ENCODE measurements at places on chromosomes 1 and 21. TPM values are rescaled to one million over a fixed set of nuclear protein-coding genes. Genes with fewer than 3 reads are reported as not detected.

The CFAP107 gene
- total RNA-seq: not detected

The MATN1 gene
- total RNA-seq: 0.08 TPM

The OR6K3 gene
- total RNA-seq: not detected

The FCN3 gene
- total RNA-seq: not detected

The IVL gene
- 0.09 TPM for total RNA-seq

The PPT1 gene
- 70.6 TPM for total RNA-seq

The LGR6 gene
- total RNA-seq: 0.90 TPM

Measured in A549 treated with dexamethasone at 1 μM for 4 hours (cell line).